Endothelial cell of umbilical vein (primary cell): ENCODE measurements at places on chromosomes 13 and 19. TPM values are rescaled to one million over a fixed set of nuclear protein-coding genes. Genes with fewer than 3 reads are reported as not detected.
A peak's percentile ranks its signal among the peaks of the same experiment; 100 is the strongest.

METTL21C gene
- not detected in 2 replicates for total RNA-seq

DNA sequence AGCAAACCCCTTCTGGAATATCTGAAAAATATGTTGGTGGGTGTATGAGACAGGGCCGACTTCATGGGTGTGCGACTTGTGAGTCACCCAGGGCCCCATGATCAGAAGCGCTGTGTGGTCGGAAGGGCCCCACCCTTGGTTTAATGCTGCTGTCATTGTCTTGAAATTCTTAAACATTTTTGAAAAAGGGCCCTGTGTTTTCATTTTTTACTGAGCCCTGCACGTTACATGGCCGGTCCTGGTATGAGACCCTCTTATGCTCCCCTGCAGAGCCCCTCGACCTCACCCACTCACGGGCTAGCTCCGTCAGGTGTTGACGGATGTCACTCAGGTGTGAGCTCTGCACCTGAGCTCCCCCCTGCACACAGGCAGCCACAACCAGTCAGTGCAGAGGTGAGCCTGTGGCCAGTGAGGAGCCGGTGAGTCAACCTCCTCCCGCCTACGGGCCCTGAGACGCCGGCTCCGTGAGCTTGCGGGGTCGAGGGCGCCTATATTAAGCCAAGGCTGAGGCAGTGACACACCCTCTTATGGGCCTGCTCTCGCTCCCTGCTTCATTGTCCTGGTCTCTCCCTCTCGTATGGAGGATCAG, 27.7 kb downstream of the GADD45B start:
- no peak overlapping the region for H3K27ac ChIP-seq
- no peak overlapping the region for H3K4me3 ChIP-seq
- DNase-seq, result no peak
- H3K4me1 ChIP-seq, result peaks cover 8% of the 10 kb centered on the region

FSD1 gene
- total RNA-seq, result 25.8 and 26.0 TPM in 2 replicates

DNA sequence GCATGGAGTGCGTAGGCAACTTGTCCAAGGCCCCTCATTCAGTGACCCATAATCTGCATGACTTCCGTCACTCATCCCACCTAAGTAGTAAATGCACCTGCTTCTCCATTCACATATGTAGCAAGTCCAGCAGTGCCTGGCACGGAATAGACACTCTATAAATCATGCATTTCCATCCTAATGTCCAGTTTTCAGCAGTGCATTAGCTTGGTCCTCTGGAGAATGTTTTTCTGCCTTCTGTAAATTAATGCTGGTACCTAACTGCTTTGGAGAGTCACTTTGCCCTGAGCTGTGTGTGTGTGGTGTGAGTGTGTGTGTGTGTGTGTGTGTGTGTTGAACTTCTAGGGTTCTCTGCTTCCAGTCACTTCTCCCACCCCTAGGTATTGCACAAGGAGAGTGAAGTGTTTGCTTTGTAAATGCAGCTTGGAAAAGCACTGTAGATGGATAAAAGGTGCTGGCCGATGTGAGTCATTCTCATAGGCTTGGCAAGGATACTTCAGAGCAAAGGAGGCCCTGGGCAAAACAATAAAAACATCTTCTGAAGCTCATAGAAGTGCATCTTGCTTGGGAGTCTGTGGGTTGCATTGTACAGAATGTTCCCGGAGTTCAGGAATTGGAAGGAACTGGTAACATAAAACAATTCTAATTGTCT, 181.8 kb downstream of the KATNAL1 start:
- no peak overlapping the region for H3K4me3 ChIP-seq
- H3K36me3 ChIP-seq, result no peaks in the 10 kb centered on the region
- peaks cover 6% of the 10 kb centered on the region for H3K27me3 ChIP-seq
- H3K4me1 ChIP-seq, result no peaks in the 10 kb centered on the region

GIPC3 gene
- 6.6 and 7.1 TPM in 2 replicates for total RNA-seq

PET100 gene
- total RNA-seq, result 162 and 172 TPM in 2 replicates

GRCh38 chr19:49954092-49954829, 6.7 kb downstream of the SIGLEC11 start:
- H3K27me3 ChIP-seq, result peaks cover 9% of the 10 kb centered on the region
- H3K27ac ChIP-seq, result no peak overlapping the region
- H3K4me3 ChIP-seq, result no peak overlapping the region
- no peaks in the 10 kb centered on the region for H3K36me3 ChIP-seq
- no peak for DNase-seq

KL gene
- total RNA-seq, result 0.07 and 0.12 TPM in 2 replicates

GRCh38 chr13:105240371-105240770, 1295.1 kb downstream of the EFNB2 start:
- no peaks in the 10 kb centered on the region for H3K36me3 ChIP-seq
- no peak overlapping the region for H3K27ac ChIP-seq
- DNase-seq, result no peak
- H3K4me1 ChIP-seq, result no peaks in the 10 kb centered on the region

- no peak overlapping the region for H3K4me3 ChIP-seq
- H3K27me3 ChIP-seq, result no peaks in the 10 kb centered on the region
- H3K4me1 ChIP-seq, result no peaks in the 10 kb centered on the region
- H3K27ac ChIP-seq, result no peak overlapping the region
- H3K36me3 ChIP-seq, result no peaks in the 10 kb centered on the region
Observed at GRCh38 chr13:43686557-43686956, 100.2 kb downstream of the ENOX1 start.

DNA sequence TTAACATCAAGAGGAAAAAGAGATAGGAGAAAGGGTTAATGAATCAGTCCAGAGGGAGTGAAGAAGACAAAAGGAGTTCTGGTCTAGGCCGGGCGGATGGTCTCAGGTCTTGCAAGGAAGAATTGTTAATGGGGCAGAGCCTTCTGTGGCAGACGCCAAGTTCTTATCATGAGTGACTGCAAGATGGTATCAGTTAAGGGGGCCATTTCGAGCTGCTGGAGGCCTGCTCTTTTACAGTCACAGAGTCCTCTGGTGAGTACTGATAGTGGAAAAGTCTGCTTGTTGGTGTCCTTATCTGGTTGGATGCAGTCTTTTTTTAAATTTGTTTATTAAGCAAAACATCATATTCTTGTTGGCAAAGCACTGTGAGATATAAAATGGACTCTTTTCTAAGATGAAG, 590.9 kb upstream of the SGCG start:
- H3K27me3 ChIP-seq, result no peaks in the 10 kb centered on the region
- H3K4me1 ChIP-seq, result no peaks in the 10 kb centered on the region

TMEM86B gene
- 4.1 and 5.4 TPM in 2 replicates for total RNA-seq

GRCh38 chr19:55622242-55622969, 2.0 kb downstream of the ZNF784 start:
- peaks cover 8% of the 10 kb centered on the region for H3K4me1 ChIP-seq
- DNase-seq, result no peak
- H3K36me3 ChIP-seq, result no peaks in the 10 kb centered on the region
- H3K27ac ChIP-seq, result no peak overlapping the region
- no peaks in the 10 kb centered on the region for H3K27me3 ChIP-seq
- H3K4me3 ChIP-seq, result no peak overlapping the region

DNA sequence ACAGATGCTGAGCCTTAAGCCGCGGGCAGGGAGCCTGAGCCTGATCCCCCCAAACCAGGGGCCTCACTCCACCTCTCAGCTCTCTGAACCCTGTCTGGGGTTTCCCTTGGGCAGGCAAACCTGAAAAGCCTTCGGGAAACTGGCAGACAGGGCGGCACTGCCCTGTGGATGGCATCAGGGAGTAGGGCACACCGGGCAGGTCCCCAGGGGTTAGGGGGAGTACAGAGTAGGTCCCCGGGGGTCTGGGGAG, 9.7 kb downstream of the MKNK2 start:
- H3K27me3 ChIP-seq, result no peaks in the 10 kb centered on the region
- H3K27ac ChIP-seq, result peak overlapping the region; percentile 69
- DNase-seq, result no peak
- H3K36me3 ChIP-seq, result peaks cover 60% of the 10 kb centered on the region

DNA sequence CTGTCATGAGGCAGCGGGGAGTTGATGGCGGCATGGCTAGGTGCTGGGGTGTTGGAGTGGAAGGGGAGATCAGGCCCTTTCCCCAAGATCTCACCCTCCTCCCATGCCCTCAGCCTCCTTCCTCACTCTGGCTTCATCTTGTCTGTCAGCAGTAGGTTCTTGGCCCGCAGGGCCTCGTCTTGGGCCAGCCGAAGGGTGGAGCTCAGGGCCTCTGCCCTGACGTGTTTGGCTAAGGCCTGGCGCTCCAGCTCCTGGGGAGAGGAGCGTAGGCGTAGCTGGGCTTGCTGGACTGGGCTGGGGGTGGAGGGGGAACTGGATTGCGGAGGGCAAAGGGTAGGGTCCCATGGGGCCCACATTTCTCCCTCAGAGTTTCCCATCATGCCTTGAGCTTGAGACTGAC, 23.2 kb downstream of the TSKS start:
- H3K27ac ChIP-seq, result no peak overlapping the region
- H3K27me3 ChIP-seq, result no peaks in the 10 kb centered on the region
- no peaks in the 10 kb centered on the region for H3K4me1 ChIP-seq
- H3K4me3 ChIP-seq, result no peak overlapping the region
- no peak for DNase-seq

- H3K27ac ChIP-seq, result no peak overlapping the region
- no peaks in the 10 kb centered on the region for H3K27me3 ChIP-seq
- no peaks in the 10 kb centered on the region for H3K36me3 ChIP-seq
- no peaks in the 10 kb centered on the region for H3K4me1 ChIP-seq
- no peak overlapping the region for H3K4me3 ChIP-seq
Observed at GRCh38 chr19:14916848-14917247, 24.4 kb upstream of the OR7C2 start.

CEACAM8 gene
- not detected in 2 replicates for total RNA-seq

DNA sequence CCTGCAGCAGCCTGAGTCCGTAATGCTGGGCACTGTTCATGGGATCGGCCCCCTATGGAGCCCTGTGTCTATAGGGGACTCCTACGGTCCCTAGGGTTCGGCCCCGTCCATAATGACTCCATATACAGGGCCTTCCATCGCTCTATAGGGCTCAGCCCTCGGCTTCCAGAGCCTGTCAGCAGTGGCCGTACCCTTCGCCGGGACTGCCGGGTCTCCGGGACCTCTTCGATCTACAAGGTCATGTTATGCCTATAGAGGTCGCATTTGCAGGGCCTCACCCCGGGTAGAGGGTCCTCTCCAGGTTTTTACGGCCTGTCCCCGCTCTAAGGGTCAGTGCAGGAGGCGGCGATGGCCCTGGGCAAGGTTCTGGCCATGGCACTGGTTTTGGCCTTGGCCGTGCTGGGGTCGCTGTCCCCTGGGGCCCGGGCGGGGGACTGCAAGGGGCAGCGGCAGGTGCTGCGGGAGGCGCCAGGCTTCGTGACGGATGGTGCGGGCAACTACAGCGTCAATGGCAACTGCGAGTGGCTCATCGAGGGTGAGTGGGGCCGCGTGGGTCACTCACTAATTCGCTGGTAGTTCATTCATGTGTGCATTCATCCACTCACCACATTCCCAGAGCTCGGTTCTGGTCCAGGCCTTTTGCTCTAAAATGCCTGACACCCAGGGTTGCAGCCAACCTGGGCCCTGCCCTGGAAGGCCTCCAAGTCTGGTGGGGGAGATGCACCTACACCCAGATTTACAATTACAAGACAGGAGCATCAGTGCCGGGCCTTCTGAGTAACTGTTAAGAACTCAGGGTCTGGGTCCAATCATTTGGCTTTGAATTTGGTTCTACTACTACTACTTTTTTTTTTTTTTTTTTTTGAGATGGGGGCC, 699 bp downstream of the MEGF8 start:
- H3K36me3 ChIP-seq, result no peaks in the 10 kb centered on the region
- no peak for DNase-seq
- no peak overlapping the region for H3K27ac ChIP-seq
- peaks cover 19% of the 10 kb centered on the region for H3K27me3 ChIP-seq
- peak overlapping the region; percentile 69 for H3K4me3 ChIP-seq

DNA sequence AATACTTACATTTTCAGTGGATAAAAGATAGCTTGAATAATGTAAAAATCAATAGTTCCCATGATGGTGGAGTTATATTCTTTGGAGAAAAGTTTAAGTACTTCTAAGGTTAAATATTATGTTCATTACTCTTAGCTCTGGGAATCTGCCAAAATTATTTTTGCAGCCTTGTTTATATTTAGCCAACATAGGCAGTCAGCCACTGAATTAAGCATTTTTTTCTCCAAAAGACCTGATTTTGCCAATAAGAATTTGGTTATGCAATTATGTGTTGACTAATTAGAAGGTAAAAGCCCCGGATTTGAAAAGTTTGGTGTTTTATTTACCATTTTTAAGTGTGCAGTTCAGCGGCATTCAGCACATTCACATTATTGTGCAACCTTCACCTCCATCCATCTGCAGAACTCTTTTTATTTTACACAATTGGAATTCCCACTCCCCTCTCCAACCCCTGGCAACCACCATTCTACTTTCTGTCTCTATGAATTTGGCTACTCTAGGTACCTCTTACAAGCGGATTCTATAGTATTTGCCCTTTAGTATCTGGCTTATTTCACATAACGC, 90.1 kb upstream of the C1QTNF9B start:
- DNase-seq, result no peak
- no peaks in the 10 kb centered on the region for H3K4me1 ChIP-seq
- no peak overlapping the region for H3K27ac ChIP-seq
- H3K36me3 ChIP-seq, result no peaks in the 10 kb centered on the region
- peaks cover 10% of the 10 kb centered on the region for H3K27me3 ChIP-seq

GFY gene
- not detected in 2 replicates for total RNA-seq

DNA sequence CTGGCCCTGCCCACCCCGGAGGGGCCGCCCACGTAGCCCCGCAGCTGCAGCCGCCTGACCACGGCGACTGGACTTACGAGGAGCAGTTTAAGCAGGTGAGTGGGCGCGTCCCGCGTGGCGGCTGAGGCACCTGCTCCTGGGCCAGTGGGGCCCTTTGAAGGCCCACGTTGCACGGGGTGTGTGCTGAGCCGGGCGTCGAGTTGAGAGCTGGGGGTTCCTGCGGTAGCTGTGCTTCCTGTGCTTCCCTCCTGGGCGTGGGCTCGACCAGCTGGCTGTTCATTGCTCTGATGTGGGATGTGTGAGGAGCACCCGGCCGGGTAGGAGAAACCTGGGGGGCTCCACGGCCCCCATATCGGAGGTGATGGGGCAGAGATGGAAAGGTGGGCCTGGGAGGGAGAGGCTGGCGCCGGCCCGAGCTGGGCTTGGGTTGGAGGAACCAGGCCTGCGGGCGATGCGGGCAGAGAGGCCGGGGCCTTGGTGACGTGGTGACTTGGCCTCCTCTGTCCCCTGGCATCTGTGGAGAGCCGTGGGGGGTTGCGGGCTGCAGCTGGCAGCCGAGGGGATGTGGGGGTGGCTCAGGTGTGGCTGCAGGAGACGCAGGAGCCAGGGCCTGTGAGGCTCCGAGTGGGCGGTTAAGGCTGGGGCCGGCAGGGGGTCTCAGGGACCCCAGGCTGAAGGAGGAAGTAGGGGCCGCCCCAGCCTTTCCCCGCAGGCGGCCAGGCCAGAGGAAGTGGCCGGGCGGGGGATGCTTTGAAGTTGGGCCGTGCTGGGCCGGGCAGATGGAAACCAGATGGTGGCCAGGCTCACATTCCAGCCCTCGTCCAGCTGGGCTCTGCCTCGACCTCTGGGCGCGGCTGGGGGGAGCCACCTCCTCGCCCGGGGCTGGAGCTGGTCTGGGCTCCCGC, 7.1 kb downstream of the ARID3A start:
- no peaks in the 10 kb centered on the region for H3K27me3 ChIP-seq
- H3K36me3 ChIP-seq, result no peaks in the 10 kb centered on the region
- H3K4me1 ChIP-seq, result peaks cover 15% of the 10 kb centered on the region
- DNase-seq, result no peak
- no peak overlapping the region for H3K4me3 ChIP-seq

PGLYRP1 gene
- total RNA-seq, result not detected in 2 replicates

- no peaks in the 10 kb centered on the region for H3K36me3 ChIP-seq
- no peaks in the 10 kb centered on the region for H3K4me1 ChIP-seq
- no peaks in the 10 kb centered on the region for H3K27me3 ChIP-seq
- no peak overlapping the region for H3K27ac ChIP-seq
- DNase-seq, result no peak
Observed at GRCh38 chr13:95229855-95230254, 71.4 kb downstream of the ABCC4 start.
